Suprapubic skin (tissue), 4 donors: ENCODE measurements at places on chromosomes 16 and 17. TPM values are rescaled to one million over a fixed set of nuclear protein-coding genes. Genes with fewer than 3 reads are reported as not detected.

The NEUROD2 gene
- total RNA-seq, result not detected

The TP53TG3D gene
- not detected for total RNA-seq

The ITGB3 gene
- 2.7 TPM for total RNA-seq

The GALK1 gene
- total RNA-seq, result 34.9 TPM

The C17orf78 gene
- total RNA-seq, result not detected

The EME1 gene
- 1.0 TPM for total RNA-seq

The KRTAP4-4 gene
- not detected for total RNA-seq

The CBX2 gene
- total RNA-seq, result 5.6 TPM

The TVP23A gene
- not detected for total RNA-seq

The IKZF3 gene
- total RNA-seq, result 1.9 TPM

GRCh38 chr17:9434642-9435057 lies 141.0 kb downstream of the STX8 start:
- DNase-seq, result no peak
- H3K36me3 ChIP-seq, result no peaks in the 10 kb centered on the region
- peaks cover 8% of the 10 kb centered on the region for H3K4me1 ChIP-seq
- no peak overlapping the region for H3K4me3 ChIP-seq
- H3K27ac ChIP-seq, result no peak overlapping the region

- DNase-seq, result no peak
- no peak overlapping the region for H3K4me3 ChIP-seq
- H3K36me3 ChIP-seq, result no peaks in the 10 kb centered on the region
- peaks cover 14% of the 10 kb centered on the region for H3K4me1 ChIP-seq
- H3K27ac ChIP-seq, result no peak overlapping the region
These were observed 83.8 kb downstream of the FOXL1 start for GRCh38 chr16:86662195-86662594.

- no peak for DNase-seq
- peaks cover 52% of the 10 kb centered on the region for H3K4me1 ChIP-seq
- peak overlapping the region; percentile 99 for H3K27ac ChIP-seq
- peaks cover 17% of the 10 kb centered on the region for H3K36me3 ChIP-seq
These were observed 948 bp downstream of the UTP18 start for GRCh38 chr17:51261024-51261963.

- no peak overlapping the region for H3K4me3 ChIP-seq
- H3K36me3 ChIP-seq, result peaks cover 24% of the 10 kb centered on the region
- H3K27ac ChIP-seq, result no peak overlapping the region
These were observed 1.1 kb downstream of the RHBDL1 start for GRCh38 chr16:676565-676902.

- H3K36me3 ChIP-seq, result no peaks in the 10 kb centered on the region
- peaks cover 7% of the 10 kb centered on the region for H3K27me3 ChIP-seq
- no peak overlapping the region for H3K27ac ChIP-seq
- no peak overlapping the region for H3K4me3 ChIP-seq
These were observed 27.8 kb upstream of the MEIOC start for GRCh38 chr17:44628243-44629188.

- no peak overlapping the region for H3K4me3 ChIP-seq
- no peak overlapping the region for H3K27ac ChIP-seq
- no peaks in the 10 kb centered on the region for H3K4me1 ChIP-seq
- DNase-seq, result no peak
- no peaks in the 10 kb centered on the region for H3K36me3 ChIP-seq
These were observed 42.4 kb downstream of the SYT17 start for GRCh38 chr16:19210280-19210924.

GRCh38 chr17:43915559-43915958 lies 8.2 kb upstream of the MPP2 start:
- no peak overlapping the region for H3K4me3 ChIP-seq
- no peaks in the 10 kb centered on the region for H3K36me3 ChIP-seq
- DNase-seq, result no peak
- H3K27me3 ChIP-seq, result peaks cover 4% of the 10 kb centered on the region
- H3K4me1 ChIP-seq, result peaks cover 5% of the 10 kb centered on the region

GRCh38 chr16:17417740-17418139 lies 53.0 kb downstream of the XYLT1 start:
- no peak for DNase-seq
- no peaks in the 10 kb centered on the region for H3K27me3 ChIP-seq
- no peak overlapping the region for H3K27ac ChIP-seq
- no peaks in the 10 kb centered on the region for H3K36me3 ChIP-seq
- H3K4me3 ChIP-seq, result no peak overlapping the region

GRCh38 chr16:15642557-15643047 lies 352 bp downstream of the MARF1 start:
- H3K4me1 ChIP-seq, result peaks cover 41% of the 10 kb centered on the region
- H3K27me3 ChIP-seq, result no peaks in the 10 kb centered on the region
- H3K27ac ChIP-seq, result peak overlapping the region; percentile 99
- peak overlapping the region; percentile 97 for H3K4me3 ChIP-seq
- peak; percentile 91 for DNase-seq

DNA sequence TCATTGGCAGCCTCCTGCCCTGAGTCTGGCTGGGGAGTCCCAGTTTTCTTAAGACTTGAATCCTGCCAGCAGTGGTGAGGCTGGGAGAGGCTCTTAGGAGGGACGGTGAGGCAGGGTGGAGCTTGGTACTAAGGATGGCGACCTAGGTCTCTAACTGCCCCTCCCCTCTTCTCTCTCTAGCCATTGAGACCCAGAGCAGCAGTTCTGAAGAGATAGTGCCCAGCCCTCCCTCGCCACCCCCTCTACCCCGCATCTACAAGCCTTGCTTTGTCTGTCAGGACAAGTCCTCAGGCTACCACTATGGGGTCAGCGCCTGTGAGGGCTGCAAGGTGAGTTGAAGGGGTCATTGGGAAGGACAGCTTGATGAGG lies 16.4 kb downstream of the GJD3 start:
- peaks cover 31% of the 10 kb centered on the region for H3K36me3 ChIP-seq
- H3K4me3 ChIP-seq, result no peak overlapping the region
- peaks cover 88% of the 10 kb centered on the region for H3K4me1 ChIP-seq
- peak overlapping the region; percentile 96 for H3K27ac ChIP-seq
- H3K27me3 ChIP-seq, result no peaks in the 10 kb centered on the region

GRCh38 chr17:48335858-48336500 lies 94.0 kb downstream of the SKAP1 start:
- no peak overlapping the region for H3K27ac ChIP-seq
- H3K27me3 ChIP-seq, result peaks cover 79% of the 10 kb centered on the region
- no peaks in the 10 kb centered on the region for H3K4me1 ChIP-seq
- no peaks in the 10 kb centered on the region for H3K36me3 ChIP-seq
- no peak overlapping the region for H3K4me3 ChIP-seq
- no peak for DNase-seq

DNA sequence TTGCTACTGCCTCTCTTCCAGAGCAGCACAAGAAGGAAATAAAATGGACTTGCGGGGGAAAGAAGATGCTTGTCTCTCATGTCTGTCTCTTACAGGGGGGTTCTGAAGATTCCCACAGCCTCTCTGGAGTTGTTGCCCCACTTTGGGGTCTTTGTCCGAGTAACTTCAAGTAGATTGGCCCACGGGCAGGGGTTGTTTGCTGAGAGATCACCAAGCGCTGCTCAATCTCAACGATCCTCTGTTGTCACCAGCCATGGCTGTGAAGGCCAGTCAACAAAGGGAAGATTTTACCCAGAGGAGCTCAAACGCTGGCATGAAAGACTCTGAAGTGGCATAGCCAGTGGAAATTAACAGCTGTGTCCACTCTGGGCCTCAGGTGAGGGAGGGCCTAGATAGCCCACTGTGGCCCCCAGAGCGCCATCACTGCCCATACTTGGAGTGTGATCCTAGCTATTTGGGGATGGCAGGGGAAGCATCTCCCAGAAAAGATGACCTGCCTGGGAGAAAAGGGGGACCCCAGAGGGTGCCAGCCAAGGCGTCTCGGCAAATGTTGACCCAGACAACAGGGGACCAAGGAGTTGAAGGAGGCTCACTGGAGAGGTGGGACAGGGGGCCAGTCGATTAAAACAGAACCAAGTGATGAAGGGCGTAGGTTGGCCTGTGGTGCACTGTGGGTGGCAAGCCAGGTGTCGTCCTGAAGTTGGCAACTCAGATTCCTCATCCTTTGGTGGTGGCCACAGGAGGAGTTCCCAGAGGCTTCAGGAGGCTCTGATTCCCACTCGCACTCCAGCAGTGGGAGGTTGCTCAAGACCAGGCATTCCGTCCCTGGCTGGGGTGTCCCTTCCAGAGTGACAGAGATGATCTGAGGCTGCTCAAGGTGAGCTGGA lies 28.0 kb downstream of the SLC13A5 start:
- H3K4me1 ChIP-seq, result no peaks in the 10 kb centered on the region
- no peaks in the 10 kb centered on the region for H3K36me3 ChIP-seq
- no peak for DNase-seq
- no peak overlapping the region for H3K4me3 ChIP-seq
- no peak overlapping the region for H3K27ac ChIP-seq
